ENCODE measurements at places on chromosomes 3 and 15. TPM values are rescaled to one million over a fixed set of nuclear protein-coding genes. Genes with fewer than 3 reads are reported as not detected.

Gene LRRIQ4
- not detected for total RNA-seq

Gene GOLGA6L10
- 0.10 TPM for total RNA-seq

Gene DAZL
- not detected for total RNA-seq

Gene PLSCR2
- total RNA-seq = not detected

Gene UBE2E1
- 153 TPM for total RNA-seq

Gene ZPLD1
- total RNA-seq = not detected

Gene ZNF660
- total RNA-seq = 1.2 TPM

Gene BCL2A1
- 3.0 TPM for total RNA-seq

Gene ERC2
- 0.24 TPM for total RNA-seq

Gene CCR3
- 0.10 TPM for total RNA-seq

Gene EPHB1
- 2.6 TPM for total RNA-seq
